ENCODE measurements at places on chromosomes 3 and 15. TPM values are rescaled to one million over a fixed set of nuclear protein-coding genes. Genes with fewer than 3 reads are reported as not detected.

Gene PAK6
- 2.5 TPM for total RNA-seq

Gene CRYGS
- total RNA-seq: 0.62 TPM

Gene KIF9
- total RNA-seq: 9.1 TPM

Gene ATP8B4
- total RNA-seq: 10.5 TPM

Gene STAB1
- total RNA-seq: 56.5 TPM

Gene PPIB
- total RNA-seq: 177 TPM
